ENCODE measurements at places on chromosomes 11 and 22. TPM values are rescaled to one million over a fixed set of nuclear protein-coding genes. Genes with fewer than 3 reads are reported as not detected.

USP2 gene
- 0.13 TPM for total RNA-seq

NCAPD3 gene
- 60.2 TPM for total RNA-seq

IPO7 gene
- total RNA-seq, result 276 TPM

VSTM5 gene
- total RNA-seq, result 0.13 TPM

Data from thoracic aorta endothelial cell (primary cell).